ENCODE measurements at places on chromosomes 5 and 9.

- DNase-seq, result no peak
Observed at GRCh38 chr5:131795879-131796792, 681 bp downstream of the FNIP1 start.

DNA sequence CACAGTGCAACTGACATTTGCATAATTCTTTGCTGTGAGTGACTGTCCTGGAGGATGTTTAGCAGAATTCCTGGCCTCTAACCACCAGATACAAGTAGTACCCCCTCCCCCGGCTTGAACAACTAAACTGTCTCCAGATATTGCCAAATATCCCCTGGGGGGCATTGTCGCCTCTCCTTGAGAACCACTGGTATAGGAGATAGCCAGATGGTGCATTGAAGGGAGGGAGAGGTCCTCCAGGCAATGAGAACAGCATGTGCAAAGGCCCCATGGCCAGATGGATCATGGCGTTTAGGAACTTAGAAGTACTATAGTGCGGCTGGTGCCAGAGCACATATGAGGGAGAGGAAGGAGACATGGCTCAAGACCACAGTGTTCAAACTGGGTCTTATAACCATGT lies 18.9 kb upstream of the ORM1 start:
- no peak for DNase-seq

DNA sequence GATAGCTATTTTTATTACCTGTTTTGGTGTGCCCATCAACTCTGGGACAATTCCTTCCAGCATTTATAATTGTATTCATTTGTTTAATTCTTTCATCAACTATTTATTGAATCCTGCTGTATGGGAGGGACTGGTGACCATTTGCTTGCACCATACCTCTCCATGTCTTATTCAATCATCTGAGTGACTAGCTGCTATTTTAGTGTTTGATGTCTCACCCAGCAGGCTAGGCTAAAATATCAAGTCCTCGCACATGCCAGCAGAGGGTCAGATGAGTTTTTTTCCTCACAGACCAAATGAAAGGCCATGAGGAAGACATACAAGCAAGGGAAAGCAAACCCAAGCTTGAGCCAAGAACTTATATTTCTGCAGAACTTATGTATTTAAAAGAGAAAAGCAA lies 63.9 kb downstream of the CETN3 start:
- no peak for DNase-seq

GRCh38 chr5:163309914-163310313 lies 127.5 kb upstream of the CCNG1 start:
- no peak for DNase-seq

- no peak for DNase-seq
Observed at GRCh38 chr9:85971731-85972130, 30.8 kb downstream of the NAA35 start.

DNA sequence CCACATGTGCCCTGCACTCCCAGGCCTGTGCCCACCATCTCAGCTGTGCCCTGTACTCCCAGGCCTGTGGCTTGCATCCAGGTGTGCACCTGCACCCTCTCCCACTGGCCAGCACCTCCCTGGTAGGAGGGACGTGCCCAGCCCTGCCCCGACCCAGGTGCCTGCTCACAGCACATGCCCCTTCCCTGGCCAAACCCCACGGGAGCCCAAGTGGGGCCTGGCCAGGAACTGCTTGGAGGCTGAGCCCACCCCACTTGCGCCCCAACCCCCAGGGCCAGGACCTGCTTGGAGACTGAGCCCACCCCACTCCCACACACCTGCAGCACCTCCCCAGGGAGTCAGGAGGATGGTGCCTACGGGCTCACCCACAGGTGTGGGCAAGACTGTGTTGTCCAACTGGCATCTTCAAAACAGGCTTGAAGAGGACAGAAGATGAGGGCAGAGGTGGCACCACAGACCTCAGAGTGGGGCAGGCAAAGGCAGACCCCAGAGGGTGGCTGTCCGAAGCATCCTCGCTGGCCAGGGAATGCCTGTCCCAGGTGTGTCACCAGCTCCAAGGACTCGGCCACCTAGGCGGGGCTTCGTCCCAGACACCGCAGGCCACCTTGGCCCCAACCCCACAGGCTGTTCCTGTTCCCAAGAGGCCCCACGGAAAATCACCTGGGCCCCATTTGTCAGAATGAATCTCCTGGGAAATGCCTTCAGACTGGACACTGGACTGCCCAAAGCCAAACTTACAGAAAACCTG lies 10.8 kb downstream of the ZDHHC11B start:
- no peak for DNase-seq

GRCh38 chr9:76586390-76587314 lies 127.7 kb downstream of the GCNT1 start:
- DNase-seq, result peak; percentile 50

DNA sequence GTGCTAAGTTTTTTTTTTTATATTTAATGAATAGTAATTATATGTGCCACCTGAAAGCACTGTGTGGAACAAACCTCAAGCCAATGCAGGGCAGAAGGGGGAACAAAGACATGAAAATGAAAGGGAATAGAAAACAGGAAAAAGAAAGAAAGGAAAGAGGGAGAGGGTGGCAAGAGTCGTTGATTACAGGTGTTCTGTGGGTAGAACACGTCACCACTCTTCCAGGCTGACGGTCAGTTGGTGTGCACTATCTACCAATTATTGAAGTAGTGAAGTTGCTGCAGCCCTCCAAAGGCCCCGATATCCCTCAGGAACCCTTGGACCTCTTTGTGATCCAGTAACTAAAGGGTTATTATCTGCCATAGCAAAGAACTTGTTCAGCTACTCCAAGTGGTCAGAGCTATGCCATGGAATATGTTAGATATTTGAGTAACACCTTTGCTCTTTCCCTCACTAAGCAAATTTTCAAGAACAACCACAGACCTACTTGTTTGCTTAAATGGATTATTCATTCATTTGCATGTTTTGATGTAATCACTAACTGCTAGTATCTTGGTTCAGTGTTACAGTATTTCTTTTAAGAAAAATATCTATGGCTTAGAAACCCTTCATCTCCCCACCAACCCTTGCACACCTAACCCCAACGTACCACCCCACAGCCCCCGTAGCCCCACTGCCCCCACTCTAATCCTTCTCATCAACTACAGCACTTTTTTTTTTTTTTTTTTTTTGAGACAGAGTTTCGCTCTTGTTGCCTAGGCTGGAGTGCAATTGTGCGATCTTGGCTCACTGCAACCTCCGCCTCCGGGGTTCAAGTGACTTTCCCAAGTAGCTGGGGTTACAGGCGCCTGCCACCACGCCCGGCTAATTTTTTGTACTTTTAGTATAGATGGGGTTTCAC lies 31.3 kb downstream of the FYB1 start:
- DNase-seq, result no peak

DNA sequence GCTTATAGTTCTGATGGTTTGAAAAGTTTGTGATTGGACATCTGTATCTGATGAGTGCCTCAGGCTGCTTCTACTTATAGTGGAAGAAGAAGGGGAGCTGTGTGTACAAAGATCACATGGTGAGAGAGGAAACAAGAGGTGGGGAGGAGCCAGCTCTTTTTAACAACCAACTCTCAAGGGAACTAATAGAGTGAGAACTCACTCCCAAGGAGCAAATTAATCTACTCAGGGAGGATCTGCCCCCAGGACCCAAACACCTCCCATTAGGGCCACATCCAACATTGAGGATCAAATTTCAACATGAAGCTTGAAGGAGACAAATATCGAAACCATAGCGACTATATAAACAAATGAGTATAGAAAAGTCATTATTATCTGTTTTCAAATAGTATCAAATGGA lies 64.7 kb upstream of the PRLR start:
- DNase-seq, result peak; percentile 12

DNA sequence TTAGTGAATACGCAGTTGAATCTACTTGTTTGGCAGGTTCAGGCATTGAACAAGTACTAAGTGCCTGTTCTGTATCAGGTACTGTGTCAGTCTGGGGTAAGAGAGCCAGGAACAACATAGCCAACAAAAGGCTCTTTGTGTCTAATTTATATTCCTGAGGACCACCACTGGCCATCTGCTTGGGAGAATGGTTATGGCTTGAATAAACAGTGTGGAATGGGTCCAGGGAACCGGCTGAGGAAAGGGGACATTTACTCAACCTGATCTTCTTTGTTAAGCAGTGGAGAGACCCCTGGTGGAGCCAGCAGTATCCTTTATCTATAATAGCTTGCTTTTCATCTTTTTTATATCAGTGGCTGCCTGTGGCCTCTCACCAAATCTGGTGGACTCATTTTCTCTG lies 38.6 kb downstream of the EXOSC2 start:
- peak; percentile 18 for DNase-seq

DNA sequence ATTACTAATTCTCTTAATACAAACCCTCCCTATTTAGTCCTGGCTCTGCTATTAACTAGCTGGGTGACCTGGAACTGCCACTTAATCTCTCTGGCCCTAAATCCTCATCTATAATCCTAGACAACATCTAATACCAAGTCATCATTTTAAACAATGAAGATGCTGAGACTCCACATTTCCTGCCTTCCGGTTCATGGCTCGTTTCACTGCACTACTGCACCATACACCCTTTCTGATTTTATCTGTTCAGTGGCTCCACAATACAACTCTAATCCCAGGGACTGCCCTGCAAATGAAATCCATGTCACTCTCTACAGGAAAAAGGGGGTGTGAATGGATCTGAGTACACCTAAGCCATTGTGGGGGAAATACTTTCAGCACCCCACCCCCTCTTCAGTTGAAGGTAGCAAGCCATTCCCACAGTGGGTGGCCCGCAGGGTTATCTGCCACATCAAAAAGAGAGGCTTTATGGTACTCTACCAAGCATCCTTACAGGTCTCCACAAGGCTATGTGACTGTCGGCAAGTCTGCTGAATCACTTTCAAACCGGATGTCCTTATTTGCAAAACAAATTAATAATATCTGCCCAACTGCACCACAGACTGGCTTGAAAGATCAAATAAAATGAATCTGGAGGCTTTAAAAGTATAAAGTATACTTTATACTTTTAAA lies 89.5 kb downstream of the EPB41L4A start:
- no peak for DNase-seq

- no peak for DNase-seq
Observed at GRCh38 chr9:125820100-125820804, 73.1 kb downstream of the PBX3 start.

DNA sequence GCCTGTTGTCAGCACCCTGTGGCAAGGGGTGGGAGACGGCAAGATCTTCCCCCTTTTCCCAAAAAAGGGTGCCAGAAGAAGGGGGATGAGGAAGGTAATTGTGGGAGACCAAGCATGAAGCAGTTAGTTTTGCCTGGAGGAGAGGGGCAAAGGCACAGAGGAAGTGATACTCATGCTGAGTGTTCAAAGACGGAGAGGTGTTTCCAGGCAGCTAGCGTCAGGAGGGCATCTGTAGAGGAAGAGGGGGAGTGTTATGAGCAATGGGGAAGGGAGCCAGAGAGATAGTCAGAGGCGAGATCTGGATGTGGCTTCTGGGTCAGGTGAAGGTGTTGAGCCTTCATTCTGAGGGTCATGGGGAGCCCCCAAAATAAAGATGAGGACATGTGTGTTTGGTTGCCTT lies 26.9 kb upstream of the ADAM19 start:
- DNase-seq, result no peak

GRCh38 chr5:148090773-148091250 lies 27.0 kb downstream of the SPINK5 start:
- DNase-seq, result no peak

- no peak for DNase-seq
Observed at GRCh38 chr9:108182950-108183381, 672.8 kb downstream of the ACTL7B start.

- DNase-seq, result no peak
Observed at GRCh38 chr9:112384690-112385089, 4.8 kb downstream of the HSDL2 start.

DNA sequence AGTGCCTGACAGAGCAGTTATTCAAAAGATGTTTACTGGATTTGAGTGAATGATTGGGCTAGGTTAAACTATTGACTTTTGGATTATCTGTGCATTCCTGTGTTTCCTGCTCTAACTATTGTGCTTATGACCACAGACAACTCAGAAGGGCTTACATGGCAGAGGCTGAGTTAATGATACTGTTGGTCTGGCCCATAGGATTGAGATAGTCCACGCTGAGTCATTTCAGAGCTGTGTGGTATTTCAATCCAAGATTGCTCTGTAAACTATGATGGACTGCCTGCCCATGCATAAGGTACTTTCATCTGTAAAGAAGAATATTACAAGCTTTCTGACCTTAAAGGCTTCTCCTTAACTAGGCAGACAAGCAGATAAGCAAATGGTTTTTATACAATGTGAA lies 49.1 kb upstream of the SLIT3 start:
- no peak for DNase-seq

DNA sequence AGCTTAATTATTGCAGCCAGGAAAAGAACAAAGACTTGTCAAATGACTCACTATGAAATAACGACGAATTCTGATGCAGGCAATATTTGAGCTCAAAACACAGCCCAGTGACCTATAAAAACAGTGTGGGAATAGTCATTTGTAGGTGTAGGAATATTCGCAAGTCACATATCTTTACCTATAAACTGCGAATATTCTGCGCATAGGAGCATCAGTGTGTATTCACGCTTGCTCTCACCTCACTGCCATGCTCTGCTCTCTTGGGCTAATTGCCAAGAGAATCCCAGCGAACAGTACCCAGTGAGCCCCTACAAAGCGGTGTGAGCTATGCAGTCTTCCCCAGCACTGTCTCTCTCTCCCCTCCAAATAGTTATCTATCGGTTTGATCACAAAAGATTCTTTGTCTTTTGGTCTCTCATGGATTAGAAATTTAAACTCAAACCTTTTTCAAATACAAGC lies 74.2 kb downstream of the ST8SIA4 start:
- no peak for DNase-seq

DNA sequence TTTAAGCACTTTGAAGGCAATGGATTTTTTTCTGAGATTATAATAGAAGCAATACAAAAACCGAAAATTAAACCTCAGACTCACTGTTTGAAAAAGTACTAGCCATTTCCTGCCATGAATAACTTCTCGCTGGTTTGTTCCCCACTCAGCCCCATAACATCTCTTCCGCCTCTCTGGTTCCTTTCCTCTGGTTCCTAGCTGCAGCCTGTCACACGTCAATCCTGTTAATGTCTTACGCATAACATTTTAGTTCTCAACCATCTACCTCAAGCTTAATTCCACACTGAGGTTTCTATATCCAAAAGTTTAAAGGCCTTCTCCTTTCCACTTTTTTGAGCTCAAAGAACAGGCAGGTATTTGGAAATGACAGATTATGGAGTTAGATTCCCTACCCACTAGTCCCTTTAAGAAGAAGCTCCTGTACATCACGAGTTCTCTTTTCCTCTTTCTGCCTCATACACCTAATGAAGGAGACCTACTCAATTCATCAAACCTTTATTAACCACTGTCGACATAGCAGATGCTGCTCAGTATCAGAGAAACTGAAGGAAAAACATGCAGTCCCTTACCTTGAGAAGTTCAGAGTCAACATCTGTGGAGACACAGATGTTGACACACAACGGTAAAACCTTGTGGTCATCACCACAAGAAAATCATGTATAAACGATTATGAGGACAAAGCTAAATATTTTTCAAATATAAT lies 243.0 kb upstream of the PTGER4 start:
- no peak for DNase-seq

- no peak for DNase-seq
Observed at GRCh38 chr5:33023649-33024048, 312.5 kb downstream of the NPR3 start.

Measured in NCI-H1417 treated with DMSO at 0.1 percent for 48 hours (cell line).